ENCODE measurements at places on chromosomes 3 and 15.
A peak's percentile ranks its signal among the peaks of the same experiment; 100 is the strongest.

DNA sequence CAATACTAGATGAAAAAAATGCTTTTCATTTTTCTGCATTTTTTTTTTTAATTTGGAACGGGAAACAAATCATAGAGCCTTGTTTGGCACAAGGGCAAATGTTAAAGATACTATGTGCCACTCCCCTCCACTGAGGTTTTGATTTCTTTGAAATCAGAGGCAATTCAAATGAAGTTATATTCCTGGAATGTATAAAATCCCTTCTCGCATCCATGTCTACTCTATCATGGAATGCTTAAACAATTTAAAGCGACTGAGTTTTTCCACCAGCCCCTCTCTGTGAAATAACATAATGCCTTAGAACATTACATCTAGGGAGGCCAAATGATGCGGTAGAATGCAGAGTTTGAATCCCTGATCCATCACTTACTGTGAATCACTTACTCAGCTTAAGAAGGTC, 69.7 kb downstream of the FMN1 start:
- no peak for DNase-seq

DNA sequence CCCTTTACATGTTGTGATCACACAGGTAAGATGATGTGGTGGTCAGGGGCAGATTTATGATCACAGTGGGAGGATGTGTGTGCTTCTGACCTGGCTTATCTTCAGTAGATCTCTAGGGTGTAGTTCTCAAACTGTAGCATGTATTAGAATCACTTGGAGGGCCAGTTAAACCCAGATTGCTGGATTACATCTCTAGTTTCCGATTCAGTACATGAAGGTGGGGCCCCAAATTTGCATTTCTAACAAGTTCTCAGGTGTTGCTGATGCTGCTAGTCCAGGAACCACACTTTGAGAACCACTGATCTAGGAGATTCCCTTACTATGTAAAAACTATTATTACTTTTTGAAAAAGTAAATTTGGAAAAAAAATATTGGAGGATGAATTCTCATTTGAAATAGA, 199.3 kb upstream of the GOLIM4 start:
- DNase-seq = no peak

GRCh38 chr3:168061332-168061996, 34.3 kb downstream of the GOLIM4 start:
- no peak for DNase-seq

DNA sequence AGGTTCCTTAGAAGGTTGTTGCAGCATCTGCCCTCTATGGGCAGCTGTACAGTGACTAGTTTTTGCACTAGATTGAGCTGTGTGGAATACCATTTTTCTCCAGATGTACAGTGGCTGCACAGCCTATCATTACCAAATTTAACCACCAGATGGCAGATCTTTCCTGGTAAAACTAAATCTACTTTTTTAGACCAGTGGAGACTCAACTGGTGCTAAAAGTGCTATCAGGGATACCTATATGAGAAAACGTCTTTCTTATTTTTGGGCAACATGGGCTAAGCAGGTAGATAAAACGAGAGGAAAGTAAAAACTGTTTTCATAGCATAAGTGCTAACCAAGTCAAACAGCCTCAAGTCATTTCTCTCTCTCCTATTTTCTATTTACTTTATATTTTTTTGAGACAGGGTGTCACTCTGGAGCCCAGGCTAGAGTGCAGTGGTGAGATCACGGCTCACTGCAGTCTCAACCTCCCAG, 21.2 kb downstream of the IGSF10 start:
- peak; percentile 90 for DNase-seq

- no peak for DNase-seq
Measured at GRCh38 chr3:53295410-53295809, 39.6 kb upstream of the TKT start.

- peak; percentile 53 for DNase-seq
Measured at GRCh38 chr3:178847190-178847589, 224.4 kb downstream of the ZMAT3 start.

DNA sequence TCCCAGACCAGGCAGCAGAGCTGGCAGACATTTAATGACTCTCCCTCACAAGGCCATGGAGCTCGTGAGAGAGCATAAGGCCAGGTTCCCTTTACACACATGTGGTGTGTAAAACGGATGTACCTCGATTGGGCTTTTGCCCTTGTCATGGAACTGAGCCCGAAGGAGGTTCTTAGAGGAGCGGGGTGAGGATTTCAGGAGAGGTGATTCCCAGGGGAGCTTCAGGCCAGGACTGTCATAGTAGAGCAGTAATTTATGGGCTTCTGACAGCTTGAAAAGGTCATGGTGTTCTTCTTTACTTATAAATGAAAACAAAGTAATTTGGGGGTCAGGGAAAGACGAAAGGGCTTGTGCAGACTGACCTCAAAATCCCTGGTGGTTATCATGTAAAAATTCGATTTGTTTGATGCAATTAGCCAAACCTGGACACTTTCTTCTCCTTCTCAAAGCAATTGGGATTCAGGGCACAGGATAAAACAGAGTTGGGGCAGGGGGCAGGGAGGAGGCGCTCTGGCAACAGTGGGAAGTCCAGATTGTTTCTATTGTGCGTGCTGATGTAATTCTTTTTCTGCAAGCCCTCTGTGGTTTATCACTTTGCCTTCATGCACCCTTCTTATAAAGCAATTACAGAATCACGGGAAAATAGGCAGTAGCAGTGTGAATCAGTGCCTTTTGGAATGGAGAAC, 51.0 kb downstream of the CACNA1D start:
- DNase-seq = no peak

- no peak for DNase-seq
Measured at GRCh38 chr3:138210528-138210927, 23.4 kb downstream of the ARMC8 start.

DNA sequence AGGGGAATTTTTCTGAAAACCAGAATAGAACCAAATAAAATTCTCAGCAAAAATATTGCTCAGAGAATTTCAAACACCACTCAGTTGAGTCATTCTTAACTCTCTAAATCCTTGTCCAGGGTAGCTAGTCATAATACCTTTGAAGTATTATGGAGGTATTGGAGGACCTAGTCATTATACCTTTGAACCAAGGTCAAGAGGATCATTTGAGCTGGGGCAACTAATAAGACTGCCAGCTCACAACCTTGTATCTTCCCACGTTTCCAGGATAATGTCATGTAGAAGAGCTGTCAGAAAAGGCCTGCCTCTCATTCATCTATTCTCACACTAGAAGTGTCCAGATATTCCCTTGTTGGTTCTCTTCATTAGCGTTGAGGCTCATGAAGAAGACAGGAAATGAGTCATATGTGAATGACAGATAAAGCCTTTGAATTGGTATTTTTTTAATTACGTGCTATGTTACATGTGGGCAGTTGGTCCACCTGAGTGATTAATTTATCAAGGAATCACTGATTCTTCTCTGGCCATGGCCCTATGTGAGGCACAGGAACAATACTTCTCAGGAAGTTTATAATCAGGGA, 48.3 kb downstream of the TOPAZ1 start:
- DNase-seq = no peak

- DNase-seq = no peak
Measured at GRCh38 chr3:193743702-193744047, 150.7 kb downstream of the OPA1 start.

DNA sequence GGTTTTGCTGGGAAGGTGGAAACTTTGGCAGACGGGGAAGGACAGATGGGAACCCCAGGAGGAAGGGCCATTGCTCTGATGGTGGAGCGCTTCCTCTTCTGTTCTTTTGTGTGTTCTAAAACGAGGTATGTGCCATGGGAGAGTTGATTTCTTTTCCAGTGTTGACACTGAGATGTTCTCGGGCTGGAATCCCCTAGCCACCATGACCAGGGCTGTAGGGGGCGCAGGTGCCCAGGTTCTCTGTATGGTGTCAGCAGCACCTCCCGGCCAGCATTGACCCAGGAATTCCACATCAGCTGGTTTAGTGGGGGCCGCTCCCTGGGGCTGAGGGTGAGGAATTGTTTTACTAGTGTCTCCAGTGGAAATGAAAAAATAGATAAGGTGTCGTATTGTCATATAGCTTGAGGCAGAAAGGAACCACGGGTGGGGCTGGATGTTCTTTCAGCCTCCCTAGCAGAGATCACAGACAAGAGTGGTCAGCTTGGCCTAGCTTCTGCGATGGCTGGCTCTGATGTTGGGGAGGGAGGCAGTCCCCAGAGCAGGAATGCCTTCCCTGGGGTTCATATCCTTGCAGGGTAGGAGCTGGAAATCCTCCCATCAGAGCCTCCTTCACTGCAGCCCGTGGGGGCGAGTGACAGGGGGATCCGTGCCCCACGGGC, 34.2 kb upstream of the ACAD9 start:
- peak; percentile 31 for DNase-seq

GRCh38 chr15:27278761-27279160, 307.8 kb downstream of the GABRG3 start:
- no peak for DNase-seq

GRCh38 chr3:14482271-14482721, 57.8 kb downstream of the GRIP2 start:
- no peak for DNase-seq

- peak; percentile 20 for DNase-seq
Measured at GRCh38 chr15:48603123-48603500, 42.4 kb downstream of the FBN1 start.

- no peak for DNase-seq
Measured at GRCh38 chr3:177212278-177212610, 15.0 kb upstream of the TBL1XR1 start.

GRCh38 chr3:188207941-188208515, 54.1 kb downstream of the LPP start:
- DNase-seq = no peak

DNA sequence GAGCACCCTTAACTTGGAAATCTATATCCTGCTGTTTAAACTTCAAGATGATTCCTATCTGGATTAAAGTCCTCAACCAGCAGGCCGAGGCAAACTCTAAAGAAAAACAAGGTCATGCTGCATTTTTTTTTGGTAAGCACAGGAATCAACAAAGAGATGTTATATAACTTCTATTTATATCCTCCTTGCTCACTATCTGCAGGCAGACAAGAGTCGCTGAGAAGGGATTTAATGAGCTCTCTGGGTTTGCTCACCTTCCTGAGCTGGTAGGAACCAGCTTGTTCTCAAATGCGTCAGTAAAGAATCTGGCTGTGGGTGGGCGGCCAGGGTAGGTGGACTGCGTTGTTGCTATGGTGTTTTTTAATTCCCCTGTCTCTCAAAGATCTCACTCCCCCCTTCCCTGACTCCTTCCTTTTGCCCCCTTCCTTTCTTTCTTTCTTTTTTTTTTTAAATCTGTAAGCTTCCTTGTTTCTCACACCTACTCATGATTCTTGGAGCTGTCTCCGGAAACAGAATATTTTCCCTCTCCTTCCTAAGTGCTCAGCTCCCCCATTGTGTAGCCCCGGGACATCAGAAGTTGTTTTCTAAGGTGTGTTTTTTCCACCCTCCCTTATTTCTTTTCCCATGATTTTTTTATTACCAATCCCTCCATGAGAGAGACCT, 228.8 kb upstream of the BHLHE40 start:
- no peak for DNase-seq

GRCh38 chr15:50377867-50378751, 23.1 kb upstream of the GABPB1 start:
- DNase-seq = no peak

GRCh38 chr3:80007522-80007921, 239.7 kb upstream of the ROBO1 start:
- DNase-seq = no peak

DNA sequence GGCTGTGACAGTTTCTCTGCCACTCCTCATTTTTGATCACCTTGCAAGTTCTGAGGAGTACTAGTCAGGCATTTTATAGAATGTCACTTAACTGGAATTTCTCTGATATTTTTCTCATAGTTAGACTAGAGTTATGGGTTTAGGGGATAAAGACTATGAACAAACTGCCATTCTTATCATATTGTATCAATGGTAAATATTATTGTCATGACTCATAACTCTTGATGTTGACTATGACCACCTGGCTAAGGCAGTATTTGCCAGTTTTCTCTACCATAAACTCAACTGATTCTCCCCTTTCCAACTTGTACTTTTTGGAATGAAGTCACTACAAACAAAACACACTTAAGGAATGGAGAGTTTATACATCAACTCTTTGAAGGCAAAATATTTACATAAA, 22.7 kb upstream of the OR5K1 start:
- no peak for DNase-seq

DNA sequence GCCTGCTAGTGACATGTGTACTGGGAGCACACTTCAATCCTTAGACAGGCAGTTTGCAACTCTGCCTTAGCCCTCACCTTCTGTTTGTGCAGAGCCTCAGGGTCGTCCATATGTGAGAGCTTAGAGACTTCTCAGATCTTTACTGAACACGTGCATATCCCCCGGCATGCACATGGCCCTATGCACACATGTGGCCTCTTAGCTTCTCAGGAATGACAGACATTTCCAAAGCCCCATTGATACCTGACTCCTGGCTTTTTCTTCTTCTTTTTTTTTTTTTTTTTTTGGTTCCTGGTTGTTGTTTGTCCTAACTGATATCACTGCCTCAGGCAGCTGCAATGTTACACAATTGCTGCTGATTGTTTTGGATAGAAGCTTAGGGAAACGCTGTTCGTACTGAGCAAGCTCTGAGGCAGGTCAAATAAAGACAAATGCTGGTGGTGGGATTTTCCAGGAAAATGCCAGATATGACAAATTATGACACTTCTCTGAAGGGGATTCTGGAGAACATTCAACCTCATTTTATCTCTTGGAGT, 107.2 kb upstream of the RGMA start:
- DNase-seq = peak; percentile 94

GRCh38 chr3:57855281-57855680, 99.2 kb downstream of the SLMAP start:
- no peak for DNase-seq
